ENCODE measurements at places on chromosomes 3 and 15.

- no peak for DNase-seq
Observed at GRCh38 chr3:4523710-4524698, 30.9 kb downstream of the ITPR1 start.

DNA sequence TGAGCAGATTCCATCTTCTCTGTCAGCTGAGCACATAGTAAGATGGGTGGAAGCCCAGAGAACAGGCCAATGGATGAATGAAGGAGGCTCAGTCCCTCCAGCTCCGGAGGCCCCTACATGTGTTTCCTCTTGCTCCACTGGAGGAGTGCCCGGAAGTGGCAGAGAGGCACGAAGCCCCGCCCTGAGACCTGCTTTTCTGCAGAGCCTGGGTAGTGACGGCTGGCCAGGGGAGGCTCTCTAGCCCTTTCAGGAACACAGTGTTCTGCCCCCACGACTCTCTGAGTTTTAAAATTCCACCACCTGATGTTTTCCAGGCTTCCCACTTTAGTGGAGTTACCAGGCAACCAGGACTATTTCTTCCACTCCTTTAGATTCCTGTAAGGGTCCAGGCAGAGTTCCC lies 149.4 kb upstream of the SLC6A11 start:
- no peak for DNase-seq

DNA sequence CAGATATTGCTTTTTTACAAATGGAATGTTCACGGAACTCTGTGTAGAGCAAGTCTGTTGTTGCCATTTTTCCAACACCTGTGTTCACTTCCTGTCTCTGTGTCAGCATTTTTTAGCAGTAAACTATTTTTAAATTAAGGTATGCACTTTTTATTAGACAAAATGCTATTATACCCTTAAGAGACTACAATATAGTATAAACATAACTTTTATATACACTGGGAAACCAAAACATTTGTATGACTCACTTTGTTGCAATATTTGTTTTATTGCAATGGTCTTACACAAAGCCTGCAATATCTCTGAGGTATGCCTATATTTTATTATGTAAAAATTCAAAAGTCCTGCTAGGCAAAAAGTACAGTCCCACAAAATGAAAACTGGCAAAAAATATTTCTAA lies 39.8 kb upstream of the FGF7 start:
- no peak for DNase-seq

- no peak for DNase-seq
Observed at GRCh38 chr3:42276141-42277132, 10.5 kb upstream of the CCK start.

- no peak for DNase-seq
Observed at GRCh38 chr3:186182850-186183249, 74.0 kb upstream of the ETV5 start.

DNA sequence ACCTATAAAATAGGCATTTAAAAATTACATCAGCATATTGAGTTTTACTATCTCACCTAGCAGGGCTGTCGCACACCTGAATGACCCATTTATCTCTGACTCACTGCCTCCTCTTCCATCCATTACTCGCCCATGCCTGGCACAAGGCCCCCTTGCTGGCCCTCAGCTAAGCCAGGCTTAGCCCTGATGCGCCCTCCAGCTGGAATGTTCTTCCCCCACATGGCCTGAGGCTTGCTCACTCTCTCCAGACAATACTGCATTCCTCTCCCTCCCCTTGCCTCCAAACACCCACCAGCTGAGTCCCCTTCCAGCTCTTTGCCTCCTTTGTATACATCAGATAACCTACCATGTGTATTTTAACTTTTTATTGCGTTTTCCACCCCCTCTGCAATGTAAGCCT lies 7.2 kb downstream of the SH3BP5 start:
- DNase-seq: no peak

GRCh38 chr15:74179101-74179841 lies 5.8 kb downstream of the ISLR start:
- no peak for DNase-seq

GRCh38 chr15:101148881-101149664 lies 102.8 kb downstream of the CHSY1 start:
- DNase-seq: no peak

- no peak for DNase-seq
Observed at GRCh38 chr15:94840794-94841783, 609.7 kb downstream of the MCTP2 start.

GRCh38 chr3:177284383-177284881 lies 87.2 kb upstream of the TBL1XR1 start:
- peak; percentile 13 for DNase-seq

- DNase-seq: no peak
Observed at GRCh38 chr3:25787689-25788088, 2.2 kb upstream of the OXSM start.

DNA sequence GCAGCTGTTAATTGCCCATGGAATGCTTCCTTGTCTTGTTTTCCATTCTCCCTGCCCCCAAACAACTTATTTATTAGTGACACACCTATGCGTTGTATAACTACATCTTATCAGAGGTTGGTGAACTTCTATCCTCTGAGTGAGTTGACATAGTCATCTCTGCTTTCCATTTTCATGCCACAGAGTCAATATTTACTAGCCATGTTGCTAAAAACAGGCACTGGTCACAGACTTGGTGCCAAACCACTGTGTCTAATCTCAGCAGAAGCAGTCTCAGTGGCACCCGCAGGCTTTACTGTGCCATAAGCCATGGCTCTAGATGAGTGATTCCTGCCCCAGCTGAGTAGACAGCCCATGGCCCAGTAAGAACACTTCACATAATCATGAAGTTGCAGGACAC lies 26.5 kb downstream of the DAPK2 start:
- no peak for DNase-seq

DNA sequence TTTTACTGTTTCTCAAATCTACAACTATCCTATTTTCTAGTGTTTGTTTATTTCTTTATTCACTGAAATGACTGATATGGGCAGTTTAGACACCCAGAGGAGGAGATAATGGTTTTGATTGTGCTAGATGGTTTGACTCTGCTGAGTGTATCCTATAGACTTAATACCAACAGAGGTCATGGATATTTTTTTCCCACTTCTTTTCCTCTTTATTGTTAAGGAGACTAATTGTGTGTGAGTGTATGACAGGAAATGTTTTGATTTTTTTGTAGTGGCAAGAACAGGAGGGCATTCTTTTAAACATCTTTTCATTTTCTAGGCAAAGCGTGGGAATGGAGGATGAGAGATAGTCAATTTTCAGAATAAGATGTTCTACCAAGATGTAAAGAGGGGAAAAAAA lies 223.5 kb downstream of the CHST2 start:
- no peak for DNase-seq

- no peak for DNase-seq
Observed at GRCh38 chr3:169144731-169145130, 518.8 kb downstream of the MECOM start.

- DNase-seq: no peak
Observed at GRCh38 chr3:50577348-50577747, 8.0 kb downstream of the HEMK1 start.

DNA sequence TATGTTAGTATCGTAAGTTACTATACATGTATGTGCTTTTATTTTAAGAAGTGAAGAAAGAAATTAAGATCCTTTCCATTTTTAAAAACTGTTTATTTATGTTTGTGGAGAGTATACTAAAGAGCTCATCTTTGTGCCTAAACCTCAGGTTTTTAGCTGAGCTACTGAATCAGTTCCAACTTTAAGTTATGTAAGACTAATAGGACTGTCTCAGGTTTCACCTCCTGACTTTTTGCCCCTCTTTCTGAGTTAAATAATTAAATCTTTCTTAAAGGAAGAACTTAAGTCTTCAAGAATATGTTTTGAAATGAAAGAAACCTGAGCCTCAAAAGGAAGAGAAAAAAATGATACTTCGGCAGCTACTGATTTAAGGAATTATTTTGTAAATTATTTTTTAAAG lies 2.6 kb downstream of the SLMAP start:
- DNase-seq: no peak

DNA sequence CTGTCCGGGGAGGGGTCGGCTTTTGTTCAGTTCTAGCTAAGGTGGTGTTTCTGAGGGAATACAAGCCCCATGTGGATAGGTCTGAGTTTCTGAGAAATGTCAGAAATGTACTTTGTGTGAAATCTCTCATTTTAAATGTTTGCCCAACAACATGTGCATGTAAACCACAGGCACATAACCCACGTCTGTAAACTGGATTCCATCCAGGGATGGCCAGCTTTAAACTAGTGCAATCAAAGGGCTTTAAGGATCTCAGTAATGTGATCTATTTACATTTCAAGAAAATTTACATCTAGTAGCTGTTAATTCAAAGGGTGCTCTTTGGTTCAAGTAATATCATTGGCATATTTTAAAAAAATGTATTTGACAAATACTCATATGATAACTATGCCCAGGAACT lies 52.0 kb downstream of the POLR2M start:
- no peak for DNase-seq

GRCh38 chr3:7847021-7847420 lies 654.6 kb upstream of the LMCD1 start:
- DNase-seq: no peak

DNA sequence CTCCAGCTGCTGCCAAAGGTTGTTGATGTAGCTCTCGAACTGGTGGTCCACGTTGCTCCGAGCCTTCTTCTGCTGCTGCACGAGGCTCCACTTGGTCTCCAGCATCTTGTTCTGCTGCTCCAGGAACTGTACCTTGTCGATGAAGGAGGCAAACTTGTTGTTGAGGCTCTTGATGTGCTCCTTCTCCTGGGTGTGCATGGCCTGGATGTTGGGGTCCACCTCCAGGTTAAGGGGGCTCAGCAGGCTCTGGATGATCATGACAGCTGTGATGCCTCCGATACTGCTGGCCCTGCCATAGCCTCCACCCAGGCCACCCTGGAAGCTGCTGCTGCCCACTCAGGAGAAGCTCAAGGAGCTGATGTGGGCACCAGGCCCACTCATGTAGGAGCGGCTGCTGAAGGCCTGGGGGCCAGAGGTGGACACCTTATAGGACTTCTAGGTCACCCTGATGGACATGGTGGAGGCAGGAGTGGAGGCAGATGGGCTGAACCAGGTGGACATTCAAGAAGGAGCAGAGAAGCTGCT lies 14.9 kb upstream of the PSTPIP1 start:
- DNase-seq: no peak

DNA sequence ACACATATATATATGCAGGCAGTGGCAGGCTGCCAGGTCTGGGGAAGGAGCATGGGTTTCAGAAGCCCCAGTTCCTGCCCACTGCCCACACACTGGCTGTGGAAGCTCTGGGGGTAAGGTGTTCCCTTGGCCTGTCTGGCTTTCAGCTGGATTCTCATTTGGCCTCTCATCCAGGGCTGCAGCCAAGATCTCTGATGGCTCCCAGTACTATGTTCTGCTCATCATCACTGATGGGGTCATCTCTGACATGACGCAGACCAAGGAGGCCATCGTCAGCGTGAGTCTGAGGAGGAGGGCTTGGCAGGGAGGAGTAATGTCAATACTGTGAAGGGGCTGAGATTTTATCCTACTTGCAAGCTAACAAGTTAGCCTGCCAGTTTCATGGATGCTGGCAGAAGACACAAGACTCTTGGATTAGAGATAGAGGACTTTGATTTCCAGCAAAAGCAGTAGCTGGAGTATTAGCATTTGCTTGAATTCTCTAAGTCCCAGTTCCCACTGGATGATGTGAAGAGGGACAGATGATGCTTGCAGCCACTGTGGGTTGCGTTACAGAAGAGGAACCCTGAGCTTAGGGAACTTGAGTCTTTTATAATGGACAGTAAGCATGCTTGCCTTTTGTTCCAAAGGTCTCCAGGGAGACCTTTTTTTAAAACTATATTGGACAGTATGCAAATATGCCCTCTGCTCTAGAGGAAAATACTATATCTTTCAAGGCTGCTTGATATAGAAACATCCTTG lies 5.6 kb upstream of the BRPF1 start:
- no peak for DNase-seq

- no peak for DNase-seq
Observed at GRCh38 chr15:94542391-94542790, 311.0 kb downstream of the MCTP2 start.

GRCh38 chr3:145939431-145939830 lies 221.6 kb downstream of the PLOD2 start:
- no peak for DNase-seq

DNA sequence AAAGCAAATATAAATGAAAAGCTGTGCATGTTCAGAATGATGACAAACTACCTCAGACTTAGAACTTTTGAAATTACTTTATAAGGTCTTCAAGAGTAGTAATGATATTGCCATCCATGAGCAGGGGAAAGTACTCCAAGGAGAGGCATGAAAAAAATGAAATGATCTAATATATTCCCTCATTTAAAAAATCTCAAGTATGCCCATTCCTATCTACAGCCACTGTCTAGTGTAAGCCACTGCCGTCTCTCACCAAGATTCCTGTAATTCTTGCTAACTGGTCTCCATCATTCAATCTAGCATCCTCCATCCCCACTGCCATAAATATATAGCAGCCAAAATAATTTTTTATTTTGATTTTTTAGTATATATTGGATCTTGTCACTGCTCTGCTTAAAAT lies 258.8 kb downstream of the PLOD2 start:
- no peak for DNase-seq

DNA sequence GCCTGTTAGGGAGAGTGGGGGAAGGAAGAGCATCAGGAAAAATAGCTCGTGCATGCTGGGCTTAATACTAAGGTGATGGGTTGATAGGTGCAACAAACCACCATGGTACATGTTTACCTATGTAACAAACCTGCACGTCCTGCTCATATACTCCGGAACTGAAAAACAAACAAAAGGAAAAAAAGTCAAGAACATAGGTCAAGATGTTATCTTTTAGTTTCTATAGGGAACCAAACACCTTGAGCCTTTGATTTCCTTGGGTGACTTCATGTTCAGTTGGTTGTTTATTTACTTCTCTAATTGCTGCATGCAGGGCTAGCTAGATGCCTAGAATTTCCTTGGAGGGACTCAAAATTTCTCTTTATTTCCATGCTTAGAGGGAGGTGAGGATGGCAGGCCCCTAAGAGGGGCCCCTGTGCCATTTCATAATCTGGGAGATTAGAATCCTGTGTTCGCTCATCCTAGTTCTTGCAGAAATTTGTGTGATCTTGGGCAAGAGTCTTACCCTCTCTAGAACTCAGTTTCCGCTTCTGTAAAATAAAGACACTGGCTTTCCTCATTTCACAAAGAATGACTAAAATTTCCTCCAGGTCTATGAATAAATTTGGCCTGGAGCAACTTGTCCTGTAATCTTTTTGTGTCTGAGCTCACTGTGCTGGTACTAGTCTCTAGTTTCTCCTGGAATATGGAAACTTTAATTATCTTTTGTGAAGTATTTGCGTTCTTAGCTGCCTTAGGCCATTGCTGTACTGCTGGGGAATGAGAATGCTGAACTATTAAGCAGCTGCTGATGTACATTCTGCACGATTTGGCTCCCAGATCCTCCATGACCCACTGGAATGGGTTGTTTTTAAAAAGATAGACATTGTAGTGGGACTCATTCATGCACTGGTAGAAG lies 457.5 kb downstream of the EDEM1 start:
- no peak for DNase-seq

GRCh38 chr3:14536055-14536815 lies 3.9 kb downstream of the GRIP2 start:
- no peak for DNase-seq

DNA sequence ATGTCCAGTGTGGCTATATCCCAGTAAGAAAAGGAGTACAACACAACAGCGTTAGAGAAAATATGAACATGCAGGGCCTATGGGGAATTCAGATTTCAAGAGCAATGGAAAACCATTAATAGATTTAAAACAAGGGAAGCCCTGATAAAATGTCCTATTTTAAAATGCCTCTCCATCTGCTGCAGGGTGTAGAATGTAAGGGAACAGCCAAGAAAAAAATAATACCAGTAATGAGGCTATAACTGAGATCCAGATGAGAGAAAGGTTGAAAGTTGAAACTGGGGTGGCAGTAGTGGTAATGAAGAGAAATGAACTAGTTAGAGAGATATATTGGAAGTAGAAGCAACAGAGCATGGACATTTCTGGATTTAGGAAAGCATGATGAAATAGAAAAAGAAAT lies 226.1 kb downstream of the KCNMB2 start:
- no peak for DNase-seq
